LoVo (cell line): ENCODE measurements at places on chromosomes 3 and 15.

GRCh38 chr15:49439678-49440395 is 16.8 kb downstream of the FGF7 start:
- no peak for DNase-seq

DNA sequence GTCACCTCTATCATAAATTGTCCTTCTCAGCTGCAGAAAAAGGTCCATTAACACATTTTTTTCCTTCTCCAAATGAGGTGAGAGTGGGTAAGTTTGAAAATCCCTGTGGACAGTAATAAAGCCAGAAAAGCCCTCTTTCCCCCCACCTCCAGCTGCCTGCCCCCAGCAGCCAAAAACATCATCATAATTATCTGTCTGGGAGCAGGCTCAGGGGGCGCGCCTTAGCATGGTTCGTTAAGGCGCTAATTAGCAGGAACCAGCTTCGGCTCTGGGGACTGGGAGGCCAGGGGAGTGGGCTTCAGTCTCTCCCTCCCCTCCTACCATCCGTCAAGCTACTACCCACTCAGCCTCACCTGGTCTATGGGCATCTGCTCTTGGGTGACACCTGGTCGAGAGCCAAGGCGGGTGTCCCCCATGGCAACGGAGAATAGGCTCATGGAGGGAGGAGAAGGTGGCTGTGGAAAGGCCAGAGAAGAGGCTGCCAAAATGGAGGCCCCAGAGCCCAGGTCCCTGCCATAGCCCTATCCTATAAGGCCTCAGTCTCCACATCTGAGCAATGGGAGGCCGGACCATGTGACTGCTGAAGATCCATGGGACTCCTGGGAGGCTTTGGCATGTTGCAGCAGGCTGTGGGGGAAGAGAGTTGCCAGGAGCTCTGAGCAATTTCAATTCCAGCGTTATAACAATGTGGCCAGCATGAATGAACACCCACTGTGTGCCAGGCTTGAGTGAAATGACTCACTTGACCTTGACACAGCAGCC is 140.1 kb upstream of the LINGO1 start:
- DNase-seq = no peak

GRCh38 chr3:79005084-79005483 is 762.7 kb downstream of the ROBO1 start:
- no peak for DNase-seq

GRCh38 chr3:154310840-154311239 is 13.4 kb downstream of the DHX36 start:
- DNase-seq = no peak
